ENCODE measurements at places on chromosomes 1 and 21. TPM values are rescaled to one million over a fixed set of nuclear protein-coding genes. Genes with fewer than 3 reads are reported as not detected.

TRIM67 gene
- polyA plus RNA-seq, result not detected

EXTL2 gene
- 11.7 TPM for polyA plus RNA-seq

SH2D5 gene
- 20.7 TPM for polyA plus RNA-seq

DNA sequence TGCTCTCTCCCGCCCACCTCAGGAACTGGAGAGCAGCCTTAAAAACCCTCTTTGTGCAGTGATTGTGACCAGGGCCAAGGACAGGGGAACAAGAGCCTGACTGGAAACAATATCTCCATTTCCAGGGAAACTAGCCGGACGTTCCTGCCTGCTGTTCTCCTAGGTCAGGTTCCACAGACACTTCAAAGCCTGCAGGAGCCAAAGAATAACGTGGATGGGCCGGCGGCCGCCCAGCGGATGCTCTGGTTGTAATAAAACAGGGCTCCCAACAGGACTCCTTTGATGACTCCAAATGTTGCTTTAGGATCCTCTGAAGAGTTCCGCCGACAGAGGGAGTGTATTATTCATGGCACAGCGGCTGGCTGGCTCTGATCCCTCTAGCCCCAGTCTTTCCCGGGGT, 162.2 kb downstream of the PLXNA2 start:
- no peak for DNase-seq

- DNase-seq, result no peak
Observed at GRCh38 chr1:44421446-44421884, 16.4 kb downstream of the RNF220 start.

- DNase-seq, result peak; percentile 19
Observed at GRCh38 chr21:15730484-15731242, 881 bp downstream of the USP25 start.

DNA sequence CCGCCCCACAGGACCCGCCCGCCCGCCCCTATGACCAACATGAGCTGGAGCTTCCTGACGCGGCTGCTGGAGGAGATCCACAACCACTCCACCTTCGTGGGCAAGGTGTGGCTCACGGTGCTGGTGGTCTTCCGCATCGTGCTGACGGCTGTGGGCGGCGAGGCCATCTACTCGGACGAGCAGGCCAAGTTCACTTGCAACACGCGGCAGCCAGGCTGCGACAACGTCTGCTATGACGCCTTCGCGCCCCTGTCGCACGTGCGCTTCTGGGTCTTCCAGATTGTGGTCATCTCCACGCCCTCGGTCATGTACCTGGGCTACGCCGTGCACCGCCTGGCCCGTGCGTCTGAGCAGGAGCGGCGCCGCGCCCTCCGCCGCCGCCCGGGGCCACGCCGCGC, 7.9 kb upstream of the IBA57 start:
- DNase-seq, result no peak

GRCh38 chr1:153510984-153511410, 24.8 kb downstream of the S100A6 start:
- peak; percentile 59 for DNase-seq

DNA sequence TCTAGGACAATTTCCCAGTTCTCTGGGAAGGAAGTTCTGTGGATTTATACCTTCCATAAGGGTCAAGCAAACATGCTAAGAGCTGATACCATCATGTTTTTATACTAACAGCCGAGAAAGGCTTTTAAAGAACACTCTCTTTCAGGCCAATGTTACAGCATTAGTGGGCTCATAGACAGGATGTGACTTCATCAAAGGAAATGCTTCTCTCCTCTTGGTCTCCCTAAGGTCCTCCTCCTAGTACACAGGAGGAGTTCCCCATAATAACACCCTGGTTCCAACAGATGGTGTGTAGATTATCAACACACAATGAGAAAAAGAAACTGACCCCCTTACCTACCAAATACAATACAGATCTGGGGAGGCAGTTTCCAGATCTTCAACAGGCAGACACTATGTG, 26.7 kb upstream of the GLIS1 start:
- peak; percentile 11 for DNase-seq

- DNase-seq, result no peak
Observed at GRCh38 chr1:207838156-207839082, 72.5 kb downstream of the CD34 start.

DNA sequence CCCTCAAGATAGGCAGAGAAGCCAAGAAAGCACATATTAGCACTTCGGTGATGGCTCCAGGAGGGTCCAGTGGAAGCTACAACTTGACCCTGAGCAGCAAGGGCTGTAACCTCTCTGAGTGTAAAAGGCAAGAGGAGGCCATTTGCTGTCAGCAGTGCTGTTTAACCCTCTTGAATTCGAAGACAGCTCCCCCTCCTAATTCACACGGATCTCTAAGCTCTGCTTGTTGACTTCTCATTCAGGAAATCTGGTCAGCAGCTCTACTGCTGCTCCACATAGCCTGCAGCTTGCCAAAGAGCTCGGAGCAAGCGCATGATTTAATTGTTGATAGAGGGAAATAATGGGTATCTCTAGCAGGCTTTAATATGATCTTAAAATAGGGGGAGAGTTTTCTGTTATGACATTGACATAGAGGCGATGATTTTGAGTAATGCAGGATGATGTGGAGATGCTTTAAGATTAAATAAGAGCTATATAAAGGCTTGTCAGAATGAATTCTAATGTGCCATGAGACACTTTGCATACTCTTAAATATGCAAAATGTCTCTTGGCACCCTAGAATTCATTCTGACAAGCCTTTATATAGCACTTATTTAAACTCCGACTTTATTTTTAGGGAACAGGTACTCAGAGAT, 79.4 kb upstream of the USH2A start:
- DNase-seq, result no peak

DNA sequence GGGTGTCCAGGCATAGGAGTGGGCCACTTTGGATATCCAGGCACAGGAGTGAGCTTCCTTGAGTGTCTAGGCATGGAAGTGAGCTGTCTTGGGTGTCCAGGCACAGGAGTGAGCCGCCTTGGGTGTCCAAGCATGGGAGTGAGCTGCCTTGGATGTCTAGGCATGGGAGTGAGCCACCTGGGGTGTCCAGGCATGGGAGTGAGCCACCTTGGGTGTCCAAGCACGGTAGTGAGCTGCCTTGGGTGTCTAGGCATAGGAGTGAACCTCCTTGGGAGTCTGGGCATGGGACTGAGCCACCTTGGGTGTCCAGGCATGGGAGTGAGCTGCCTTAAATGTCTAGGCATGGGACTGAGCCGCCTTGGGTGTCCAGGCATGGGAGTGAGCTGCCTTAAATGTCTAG, 146.3 kb downstream of the C1orf94 start:
- DNase-seq, result no peak

GRCh38 chr1:53259932-53260331, 21.6 kb upstream of the MAGOH start:
- no peak for DNase-seq

GRCh38 chr1:43849670-43850069, 83.9 kb upstream of the ARTN start:
- DNase-seq, result no peak

DNA sequence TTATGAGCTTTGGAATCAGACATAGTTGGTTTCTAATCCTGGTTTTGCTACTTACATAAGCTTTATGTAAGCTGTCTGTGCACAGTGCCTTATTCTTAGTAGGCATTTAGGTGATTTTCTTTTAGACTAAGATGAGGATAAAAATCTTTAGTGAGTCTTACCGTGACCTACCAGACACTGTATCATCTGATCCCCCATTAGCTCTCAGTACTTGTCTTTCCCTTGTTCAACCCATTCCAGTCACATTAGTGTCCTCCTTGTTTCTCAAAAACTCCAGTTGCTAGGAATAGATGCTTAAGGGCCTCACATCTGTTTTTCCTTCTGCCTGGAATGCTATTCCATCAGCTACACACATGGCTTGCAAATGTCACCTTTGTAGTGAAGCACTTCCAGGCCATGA, 18.8 kb downstream of the PPP1R12B start:
- DNase-seq, result no peak

All from mammary epithelial cell (primary cell).